ENCODE measurements at places on chromosomes 11 and 22.

DNA sequence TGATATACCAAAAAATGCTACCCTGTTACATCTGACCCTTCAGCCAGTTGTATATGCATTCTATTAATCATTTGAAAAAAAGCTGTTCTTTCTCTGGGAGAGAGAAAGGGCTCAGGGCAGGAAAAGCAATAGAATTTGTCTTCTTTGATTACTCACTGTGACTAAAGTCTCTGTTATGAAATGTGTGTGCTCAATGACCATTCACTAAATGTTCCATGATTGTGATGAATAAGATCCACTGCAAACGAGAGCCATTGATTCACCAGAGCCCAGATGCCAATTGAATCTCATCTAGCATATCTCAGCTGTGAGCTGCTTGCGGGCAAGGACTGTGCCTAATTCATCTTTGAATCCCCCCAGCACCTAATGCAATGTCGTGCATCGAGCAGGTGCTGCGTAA lies 184.3 kb downstream of the OPCML start:
- no peak for DNase-seq

GRCh38 chr22:40511604-40512003 lies 124.9 kb downstream of the MRTFA start:
- no peak for DNase-seq

GRCh38 chr11:128727796-128728431 lies 34.0 kb downstream of the FLI1 start:
- no peak for DNase-seq

- DNase-seq, result no peak
Observed at GRCh38 chr11:134539285-134539684, 127.2 kb upstream of the B3GAT1 start.

DNA sequence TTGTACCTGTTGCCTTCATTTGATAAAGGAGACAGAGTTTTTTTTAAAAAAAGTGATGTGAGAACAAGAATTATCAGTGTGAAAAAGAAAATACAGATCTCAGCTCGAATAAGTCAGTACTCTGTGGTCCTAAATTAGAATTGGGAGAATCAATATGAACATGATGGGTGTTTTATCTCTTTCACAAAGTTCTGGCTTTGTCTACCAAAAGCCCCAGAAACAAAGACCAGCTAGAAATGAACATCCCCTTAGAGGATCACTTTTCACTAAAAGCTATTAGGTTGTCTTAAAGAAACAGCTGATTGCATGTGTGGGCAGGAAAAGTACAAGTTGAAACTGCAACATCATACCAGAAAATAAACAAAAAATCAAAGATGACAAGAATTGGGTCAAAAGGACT lies 8.4 kb upstream of the ST14 start:
- DNase-seq, result no peak

DNA sequence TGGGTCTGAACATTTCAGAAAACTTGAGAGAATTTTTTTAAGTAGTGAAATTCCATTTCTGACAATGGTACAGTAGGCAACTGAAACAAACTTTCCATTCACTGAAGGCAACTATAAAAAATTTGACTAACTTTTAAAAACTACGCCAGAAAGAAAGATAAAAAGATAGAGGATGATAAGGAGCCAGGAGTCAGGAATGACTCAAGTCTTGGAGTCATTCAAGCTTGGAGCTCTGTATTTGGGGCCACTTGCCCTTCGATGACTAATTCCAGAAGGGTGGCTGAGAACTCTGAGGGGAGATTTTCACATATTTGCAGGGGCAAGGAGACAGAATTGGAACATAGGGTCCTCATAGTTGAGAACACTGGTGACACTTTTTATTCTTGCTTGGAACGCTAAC lies 1083.2 kb upstream of the CNTN5 start:
- DNase-seq, result no peak

DNA sequence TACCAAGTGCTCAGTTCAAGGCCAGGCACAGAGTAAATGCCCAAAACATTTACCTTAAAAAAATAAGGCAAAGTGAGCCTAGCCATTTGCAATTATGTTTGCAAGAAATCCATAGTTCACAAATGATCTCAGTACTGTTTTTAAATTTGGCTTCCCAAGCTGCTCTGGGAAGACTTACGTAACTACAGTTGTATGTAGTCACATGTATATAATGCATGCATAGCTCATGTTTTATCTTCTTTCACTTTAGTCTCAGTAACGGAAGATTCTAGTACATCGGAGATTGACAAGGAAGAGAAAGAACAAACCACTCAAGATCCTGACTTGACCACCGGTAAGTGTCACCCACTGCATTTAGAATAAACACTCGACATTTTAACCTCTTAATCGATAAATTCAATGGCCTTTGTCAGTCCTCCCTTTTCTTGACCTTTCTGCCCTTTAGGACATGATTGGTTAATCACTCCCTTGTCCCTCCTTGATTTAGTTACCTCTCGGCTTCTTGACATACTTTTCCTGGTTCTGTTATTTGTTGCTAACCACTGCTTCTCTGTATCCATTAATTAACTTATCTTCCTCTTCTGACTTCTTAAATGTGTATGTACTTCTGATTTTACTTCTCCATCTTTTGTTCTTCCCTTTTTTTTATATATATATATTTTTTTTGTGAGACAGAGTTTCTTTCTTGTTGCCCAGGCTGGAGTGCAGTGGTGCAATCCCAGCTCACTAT lies 18.0 kb upstream of the JHY start:
- no peak for DNase-seq

DNA sequence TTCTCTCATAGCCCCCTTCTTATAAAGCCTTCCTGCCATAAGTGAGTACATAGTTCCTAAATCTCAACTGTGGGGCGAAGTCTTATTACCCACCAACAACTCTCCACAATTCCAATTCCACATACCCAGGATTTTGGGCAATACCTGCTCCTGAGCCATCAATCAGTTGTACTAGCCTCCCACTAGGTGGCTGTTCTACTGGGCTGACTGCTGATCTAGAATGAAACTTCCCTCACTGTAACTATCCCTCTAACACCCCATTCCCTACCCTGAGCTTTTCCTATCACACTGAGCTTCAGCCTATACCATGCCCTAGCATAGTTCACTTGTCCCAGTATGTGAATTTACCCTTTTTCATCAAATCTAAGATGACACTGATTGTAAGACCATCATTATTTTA lies 52.5 kb downstream of the RRAS2 start:
- DNase-seq, result no peak

GRCh38 chr22:49825436-49825835 lies 2.2 kb downstream of the BRD1 start:
- no peak for DNase-seq

DNA sequence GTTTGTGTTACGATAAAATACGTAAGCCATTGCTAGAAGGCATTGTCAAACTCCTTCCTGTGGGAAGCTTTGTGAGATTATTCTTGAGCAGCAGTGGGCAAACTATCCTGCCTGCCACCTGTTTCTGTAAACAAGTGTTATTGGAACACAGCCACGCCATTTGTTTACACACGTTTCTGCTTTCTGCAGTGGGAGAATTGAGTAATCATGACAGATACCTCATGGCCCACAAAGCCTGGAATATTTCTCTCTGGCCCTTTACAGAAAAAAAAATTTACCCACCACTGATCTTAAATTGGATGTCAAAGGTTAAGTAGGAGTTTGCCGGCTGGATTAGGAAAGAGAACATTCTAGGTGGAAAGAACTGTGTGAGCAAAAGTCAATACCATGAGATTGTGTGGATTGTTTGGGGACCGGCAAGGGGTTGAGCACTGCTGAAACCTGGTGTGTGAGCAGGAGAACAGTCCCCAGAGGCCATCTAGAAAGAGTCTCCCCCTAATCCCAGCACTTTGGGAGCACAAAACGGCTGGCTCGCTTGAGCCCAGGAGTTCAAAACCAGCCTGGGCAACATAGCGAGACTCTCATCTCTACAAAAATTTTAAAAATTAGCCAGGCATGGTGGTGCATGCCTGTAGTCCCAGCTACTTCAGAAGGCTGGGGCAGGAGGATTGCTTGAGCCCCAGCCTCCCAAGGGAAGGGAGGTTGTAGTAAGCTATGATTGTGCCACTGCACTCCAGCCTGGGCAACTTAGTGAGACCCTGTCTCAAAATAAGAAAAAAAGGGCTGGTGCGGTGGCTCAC lies 6.0 kb upstream of the PLA2G6 start:
- no peak for DNase-seq

DNA sequence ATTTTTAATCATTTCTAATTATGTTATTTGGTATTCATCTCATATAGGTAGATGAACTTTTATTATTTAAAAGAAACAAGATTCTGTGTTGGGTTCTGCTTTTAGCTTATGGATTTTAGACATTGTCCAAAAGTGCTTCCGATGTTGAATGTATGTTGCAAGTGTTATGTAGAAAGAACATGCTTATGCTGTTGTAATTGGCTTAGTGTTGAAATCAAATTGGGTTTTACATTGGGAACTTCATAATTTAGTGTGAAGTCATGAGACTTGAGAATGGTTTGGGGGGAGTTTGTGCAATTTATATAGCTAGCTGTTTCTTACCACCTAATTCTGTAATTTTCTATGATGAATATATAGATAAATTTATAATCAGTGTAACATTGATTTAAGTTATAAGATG lies 3.6 kb downstream of the MTMR3 start:
- DNase-seq, result no peak

DNA sequence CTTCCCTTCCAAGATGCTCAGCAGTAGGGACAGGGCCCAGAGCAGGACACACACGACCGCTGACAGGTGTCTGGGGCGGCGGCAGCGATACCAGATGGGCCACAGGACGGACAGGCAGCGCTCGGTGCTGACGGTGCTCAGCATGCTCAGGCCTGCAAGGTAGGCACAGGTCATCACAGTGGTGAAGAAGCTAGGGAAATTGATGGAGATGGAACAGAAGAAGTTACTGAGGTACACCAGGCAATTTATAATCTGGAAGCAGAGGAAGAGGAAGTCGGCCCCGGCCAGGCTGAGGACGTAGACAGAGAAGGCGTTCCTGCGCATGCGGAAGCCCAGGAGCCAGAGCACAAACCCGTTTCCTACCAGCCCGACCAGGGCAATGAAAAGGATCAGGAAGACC lies 4.6 kb downstream of the MRGPRX2 start:
- DNase-seq, result no peak

- peak; percentile 60 for DNase-seq
Observed at GRCh38 chr11:85810871-85811611, at the start of gene SYTL2. Gene SYTL2 (minus strand): TSS chr11:85811141. CDS start chr11:85757725, 53,416 bp downstream.

DNA sequence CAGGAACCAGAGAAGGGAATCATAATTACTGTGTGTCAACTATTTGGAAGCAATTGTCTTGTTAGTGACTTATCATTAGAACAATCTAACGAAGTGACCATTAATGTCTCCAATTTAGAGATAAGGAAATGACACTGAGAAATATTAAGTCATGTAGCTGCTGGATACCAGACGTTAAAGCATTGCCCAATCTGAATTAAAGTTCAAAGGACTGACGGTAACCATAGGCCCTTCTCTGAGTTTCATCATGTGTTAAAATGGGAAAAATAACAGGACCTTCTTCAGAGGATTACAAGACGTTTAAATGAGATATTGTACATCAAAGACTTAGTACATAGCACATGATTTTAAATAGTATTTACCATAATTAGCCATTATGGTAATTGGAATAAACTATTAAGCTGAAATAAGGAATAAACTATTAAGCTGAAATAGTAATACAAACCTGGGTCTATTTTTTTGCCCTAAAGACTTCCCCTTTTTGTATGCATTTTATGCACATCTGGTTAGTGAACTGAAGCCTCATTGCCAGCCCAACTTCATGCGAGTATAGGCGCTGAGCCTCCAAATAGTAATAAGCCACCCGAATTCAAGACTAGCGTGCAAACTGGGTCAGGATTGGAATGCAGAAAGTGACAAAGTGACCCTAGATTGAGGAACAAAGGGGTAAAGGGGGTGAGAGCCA lies 41.0 kb downstream of the GLYATL1 start:
- no peak for DNase-seq

DNA sequence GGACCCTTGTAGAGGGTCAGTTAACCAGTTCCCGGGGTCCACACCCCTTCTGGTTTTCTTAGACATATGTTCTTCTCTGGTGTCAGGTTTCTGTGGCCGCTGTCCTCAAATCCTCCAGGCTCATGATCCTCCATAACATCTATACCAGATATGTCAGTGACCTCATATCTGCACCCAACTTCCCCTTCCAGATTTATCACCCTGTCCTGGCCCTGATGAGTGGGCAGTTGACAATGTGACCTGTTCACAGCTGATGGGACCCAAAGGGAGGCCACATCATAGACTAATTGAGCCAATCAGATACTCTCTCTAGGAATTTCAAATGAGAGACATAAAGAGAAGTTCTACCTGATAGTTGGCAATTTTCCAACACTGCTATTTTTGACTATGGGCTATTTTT lies 5.1 kb downstream of the DKK3 start:
- no peak for DNase-seq

GRCh38 chr22:39430576-39431150 lies 26.1 kb upstream of the MGAT3 start:
- no peak for DNase-seq

Data from activated CD4-positive, CD25-positive, alpha-beta regulatory T cell treated with anti-CD3 and anti-CD28 coated beads, Interleukin-2, amount 50 U/mL, for 16 hours (primary cell).